Astrocyte of the spinal cord (primary cell): ENCODE measurements at places on chromosomes 6 and 20.

DNA sequence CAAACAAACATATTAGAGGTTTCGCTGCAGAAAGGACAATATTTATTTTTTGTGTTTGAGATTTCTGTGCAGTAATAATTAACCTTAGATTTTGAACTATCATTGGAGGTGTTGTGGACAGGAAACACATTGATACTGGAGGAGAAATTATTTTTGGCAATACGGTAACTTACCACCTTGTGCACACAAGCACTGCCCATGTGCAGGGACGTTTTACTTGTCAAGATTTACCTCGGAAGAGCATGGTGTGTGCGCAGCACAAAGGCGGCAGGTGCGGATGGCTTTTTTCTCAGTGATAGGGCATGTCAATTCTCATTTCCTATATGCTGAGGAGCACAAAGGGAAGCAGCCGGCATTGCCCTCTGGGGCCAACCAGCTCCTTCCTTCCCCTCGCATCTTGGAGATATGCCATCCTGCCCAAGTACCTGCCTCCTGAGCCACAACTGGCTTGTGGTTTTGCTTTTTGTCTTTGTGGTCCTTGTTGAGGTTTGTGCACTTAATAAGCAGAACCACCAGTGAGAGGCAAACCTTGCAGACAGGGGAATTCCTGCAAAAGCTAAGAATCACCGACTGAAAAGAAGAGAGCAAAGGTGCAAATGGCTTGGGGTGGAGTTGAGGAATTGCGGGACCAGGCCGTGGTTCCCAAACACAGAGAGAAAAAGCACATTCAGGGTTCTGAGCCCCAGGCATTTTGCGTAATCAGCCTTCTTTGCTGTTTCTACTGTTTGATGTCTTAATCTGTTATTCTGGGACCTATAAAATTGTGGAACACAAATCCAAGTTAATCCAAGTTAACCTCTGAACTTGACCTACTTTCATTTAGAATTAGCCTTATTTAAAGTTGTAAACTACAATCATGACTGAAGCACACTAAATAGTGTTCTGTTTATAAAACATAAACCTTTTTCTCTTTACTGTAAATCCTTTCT, 21.9 kb downstream of the SAMD5 start:
- no peak for DNase-seq

DNA sequence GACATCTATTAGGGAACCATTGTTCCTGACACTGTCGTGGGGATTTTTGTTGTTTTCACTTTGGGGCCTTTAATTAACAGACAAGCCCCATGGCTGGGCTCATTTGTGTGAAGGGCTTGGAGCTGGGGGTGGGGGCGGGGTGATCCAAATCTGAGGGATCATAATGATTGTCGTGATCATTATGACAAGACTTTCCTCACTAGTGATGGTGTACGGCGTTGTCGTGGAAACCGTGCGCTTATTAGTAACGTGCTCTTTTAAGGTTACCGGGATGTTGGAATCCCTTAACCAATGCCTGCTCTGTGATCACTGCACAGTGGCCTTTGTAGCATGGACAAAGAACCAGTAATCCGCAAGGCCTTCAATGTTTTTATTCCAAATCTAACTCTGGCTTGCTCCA, 18.6 kb downstream of the PDYN start:
- no peak for DNase-seq

DNA sequence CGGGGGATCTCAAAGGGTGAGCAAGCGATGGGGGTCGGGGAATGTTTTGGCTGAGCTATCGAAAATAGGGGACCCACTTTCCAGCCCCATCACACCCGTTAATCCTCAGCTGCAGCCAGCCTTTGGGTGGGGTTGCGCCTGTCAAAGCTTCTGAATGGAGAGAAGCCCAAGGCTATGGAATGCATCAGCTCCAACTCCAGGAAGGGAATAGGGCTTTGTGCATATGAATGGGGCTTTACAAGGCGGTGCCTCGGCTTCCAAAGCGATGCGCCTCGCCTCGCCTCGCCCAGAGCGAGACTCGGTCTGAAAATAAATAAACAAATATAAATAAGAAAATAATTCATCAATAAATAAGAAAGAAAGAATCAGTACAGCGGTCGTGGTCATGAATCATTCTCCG, 751.4 kb upstream of the DEFB115 start:
- DNase-seq = no peak

DNA sequence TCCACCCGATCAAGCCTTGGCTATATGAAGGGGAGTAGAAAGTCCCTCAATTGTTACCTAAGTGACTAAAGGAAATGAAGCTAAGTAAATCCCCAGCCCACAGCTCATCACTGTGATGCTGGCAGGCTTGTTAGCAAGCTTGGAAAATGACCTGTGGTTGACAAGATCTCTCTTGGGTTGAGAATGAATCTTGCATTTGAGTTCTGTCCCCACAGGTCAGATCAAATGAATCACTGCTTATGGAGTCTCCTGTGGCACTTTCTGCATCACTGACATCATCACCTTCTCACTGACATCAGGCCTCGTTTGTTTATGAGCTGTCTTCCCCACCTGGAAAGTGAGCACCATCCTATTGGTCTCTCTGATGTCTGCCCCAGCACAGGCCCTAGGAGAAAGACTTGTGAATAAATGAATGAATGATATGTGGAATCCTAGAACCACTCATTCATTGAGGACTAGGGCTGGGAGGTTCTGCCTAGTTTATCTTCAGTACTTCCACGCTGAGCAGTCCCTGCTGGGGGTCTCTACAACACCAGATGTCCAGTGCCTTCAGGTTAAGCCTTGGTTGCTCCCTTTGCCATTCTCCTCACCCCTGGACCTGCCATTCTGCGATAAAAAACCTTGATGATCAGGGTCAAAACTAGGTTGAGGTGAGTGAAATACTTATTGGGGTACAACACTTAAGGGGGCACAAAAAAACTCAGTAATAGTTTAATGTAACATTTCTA, 318.4 kb upstream of the MOCS1 start:
- no peak for DNase-seq

- no peak for DNase-seq
Measured at GRCh38 chr6:133741375-133741861, 147.5 kb upstream of the TCF21 start.

GRCh38 chr6:117591405-117591804, 10.9 kb downstream of the GOPC start:
- DNase-seq = no peak

DNA sequence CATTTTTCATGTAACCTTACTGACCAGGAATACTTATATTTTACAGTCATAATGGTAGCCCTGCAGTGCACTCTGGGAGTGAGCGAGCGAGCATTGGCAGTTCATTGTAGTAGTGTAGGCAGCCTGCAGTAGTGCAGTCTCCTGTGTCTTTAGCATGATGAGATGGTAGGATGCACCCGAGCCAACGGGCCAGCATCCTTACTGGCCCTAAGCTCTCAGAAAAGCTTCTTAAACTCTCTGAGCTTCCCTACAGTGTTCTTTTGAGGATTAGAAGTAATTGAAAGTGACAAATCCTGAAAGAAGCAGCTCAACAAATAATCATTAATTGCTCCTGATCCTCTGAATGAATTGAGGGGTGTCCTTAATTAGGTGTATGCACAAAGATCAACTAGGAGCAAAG, 20.9 kb downstream of the SLC9A8 start:
- no peak for DNase-seq

DNA sequence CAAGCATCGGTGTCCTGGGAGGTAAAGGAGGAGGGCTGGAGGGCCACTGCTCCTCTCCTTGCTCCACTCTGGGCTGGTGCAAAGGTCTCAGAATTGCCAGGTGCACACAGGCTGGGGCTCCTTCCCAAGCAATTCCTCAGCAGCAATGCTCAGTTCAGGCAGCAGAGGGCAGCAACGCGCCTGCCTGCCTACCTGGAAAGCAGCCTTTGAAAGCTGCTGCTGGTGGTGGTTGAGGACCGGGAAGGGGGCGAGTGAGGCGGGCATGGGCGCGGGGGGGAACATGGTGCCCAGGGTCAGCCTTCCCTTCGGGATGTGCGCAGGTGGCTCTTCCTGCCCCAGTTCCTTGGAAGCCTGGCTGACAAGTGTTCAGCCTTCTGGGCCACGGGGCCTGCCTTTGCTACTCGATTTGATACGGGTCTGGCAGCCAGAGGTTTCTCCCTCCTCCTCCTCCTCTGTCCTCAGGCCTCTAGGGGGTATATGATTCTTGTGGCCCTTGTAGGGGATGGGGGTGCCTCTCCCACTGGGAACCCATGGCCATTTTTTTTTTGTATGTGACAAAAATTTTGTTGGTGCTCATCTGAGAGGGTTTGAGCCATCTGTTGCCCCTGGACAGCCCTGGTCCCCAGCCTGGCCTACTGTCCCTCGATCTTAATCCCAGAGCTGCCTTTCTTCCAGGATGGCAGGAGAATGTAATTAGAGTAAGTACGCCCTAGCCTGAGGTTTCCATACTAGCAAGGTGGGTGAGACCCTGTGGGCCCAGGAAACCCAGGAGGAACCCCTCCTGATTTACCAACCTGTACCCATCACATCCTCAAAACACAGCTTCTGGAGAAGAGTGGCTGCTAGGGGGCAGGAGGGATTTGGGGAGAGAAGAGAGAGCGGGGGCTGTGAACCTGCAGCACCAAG, 20.1 kb downstream of the MRPS18A start:
- DNase-seq = peak; percentile 67

GRCh38 chr6:98764373-98764911, 69.9 kb upstream of the POU3F2 start:
- peak; percentile 28 for DNase-seq

- no peak for DNase-seq
Measured at GRCh38 chr20:4469910-4470309, 251.8 kb upstream of the PRND start.

- DNase-seq = no peak
Measured at GRCh38 chr20:41174782-41175181, 37.4 kb downstream of the PLCG1 start.

GRCh38 chr6:118980063-118980462, 45.1 kb upstream of the MCM9 start:
- DNase-seq = no peak

DNA sequence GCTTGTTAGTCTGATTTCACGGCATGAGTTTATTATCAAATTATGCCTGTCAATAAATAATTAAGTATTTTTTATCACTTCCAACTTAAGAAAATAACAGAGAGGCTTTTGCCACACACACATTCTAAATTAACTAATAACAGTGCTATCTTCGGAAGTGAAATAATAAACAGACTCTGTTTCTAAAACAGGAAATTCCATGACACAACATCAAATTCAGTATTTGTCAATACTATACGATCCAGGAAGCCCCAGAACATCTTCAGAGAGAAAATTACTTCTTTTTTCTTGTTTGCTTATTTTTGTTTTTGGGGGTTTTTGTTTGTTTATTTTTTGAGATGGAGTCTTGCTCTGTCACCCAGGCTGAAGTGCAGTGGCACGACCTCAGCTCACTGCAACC, 150.7 kb upstream of the PRDM1 start:
- no peak for DNase-seq

GRCh38 chr20:6480328-6481200, 286.9 kb upstream of the BMP2 start:
- no peak for DNase-seq

- DNase-seq = peak; percentile 66
Measured at GRCh38 chr20:36792422-36792821, 18.9 kb upstream of the DSN1 start.

GRCh38 chr6:11734861-11735613, 43.6 kb downstream of the ADTRP start:
- DNase-seq = no peak

- no peak for DNase-seq
Measured at GRCh38 chr6:32239462-32239861, 15.6 kb upstream of the NOTCH4 start.

GRCh38 chr6:166489301-166490155, 97.0 kb downstream of the RAMACL start:
- DNase-seq = no peak

- no peak for DNase-seq
Measured at GRCh38 chr6:13496513-13497190, 9.3 kb upstream of the GFOD1 start.

GRCh38 chr6:116166369-116166768, 40.4 kb upstream of the COL10A1 start:
- no peak for DNase-seq

DNA sequence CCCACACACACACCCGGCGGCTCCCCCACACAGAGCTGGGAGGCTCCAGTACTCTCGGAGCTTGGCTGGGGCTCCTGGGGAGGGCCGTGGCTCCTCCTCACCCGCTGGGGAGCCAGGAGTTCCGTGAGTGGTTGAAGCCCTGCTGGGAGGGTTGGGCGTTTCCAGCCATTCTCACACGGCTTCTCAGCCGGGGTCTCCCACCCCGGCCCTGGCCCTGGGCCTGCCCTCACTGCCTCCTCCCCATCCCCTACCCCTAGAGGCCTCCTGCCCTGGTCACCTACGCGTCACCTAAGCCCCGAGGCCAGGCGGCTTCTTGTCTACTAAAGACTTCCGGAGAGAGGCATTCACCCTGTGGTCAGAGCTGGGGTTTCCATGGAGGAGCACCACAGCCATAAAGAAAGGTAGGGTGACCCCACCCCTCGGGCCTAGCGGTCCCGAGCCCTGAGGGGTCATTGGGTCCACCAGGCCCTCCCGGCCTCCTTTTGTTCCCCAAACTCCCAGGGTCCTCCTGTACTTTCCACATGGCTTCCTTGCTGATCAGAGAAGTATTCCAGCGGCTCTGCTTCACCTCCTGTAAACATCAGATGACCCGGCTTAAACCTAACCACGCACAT, 99.3 kb downstream of the TTLL2 start:
- no peak for DNase-seq

- DNase-seq = no peak
Measured at GRCh38 chr20:62831854-62832211, 15.0 kb downstream of the COL9A3 start.
